Endodermal cell (in vitro differentiated cells): ENCODE measurements at places on chromosomes 4 and X.

DNA sequence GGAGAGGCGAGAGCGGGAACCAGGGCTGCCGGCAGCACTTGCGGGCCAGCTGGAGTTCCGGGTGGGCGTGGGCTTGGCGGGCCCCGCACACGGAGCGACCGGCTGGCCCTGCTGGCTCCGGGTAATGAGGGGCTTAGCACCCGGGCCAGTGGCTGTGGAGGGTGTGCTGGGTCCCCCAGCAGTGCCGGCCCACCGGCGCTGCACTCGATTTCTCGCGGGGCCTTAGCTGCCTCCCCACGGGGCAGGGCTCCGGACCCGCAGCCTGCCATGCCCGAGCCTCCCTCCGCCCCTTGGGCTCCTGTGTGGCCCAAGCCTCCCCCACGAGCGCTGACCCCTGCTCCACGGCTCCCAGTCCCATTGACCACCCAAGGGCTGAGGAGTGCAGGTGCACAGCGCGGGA is 25.2 kb upstream of the KIT start:
- H3K36me3 ChIP-seq = no peaks in the 10 kb centered on the region
- no peak overlapping the region for H3K27ac ChIP-seq
- no peaks in the 10 kb centered on the region for H3K4me1 ChIP-seq
- no peaks in the 10 kb centered on the region for H3K27me3 ChIP-seq
- H3K4me3 ChIP-seq = no peak overlapping the region
- DNase-seq = no peak

DNA sequence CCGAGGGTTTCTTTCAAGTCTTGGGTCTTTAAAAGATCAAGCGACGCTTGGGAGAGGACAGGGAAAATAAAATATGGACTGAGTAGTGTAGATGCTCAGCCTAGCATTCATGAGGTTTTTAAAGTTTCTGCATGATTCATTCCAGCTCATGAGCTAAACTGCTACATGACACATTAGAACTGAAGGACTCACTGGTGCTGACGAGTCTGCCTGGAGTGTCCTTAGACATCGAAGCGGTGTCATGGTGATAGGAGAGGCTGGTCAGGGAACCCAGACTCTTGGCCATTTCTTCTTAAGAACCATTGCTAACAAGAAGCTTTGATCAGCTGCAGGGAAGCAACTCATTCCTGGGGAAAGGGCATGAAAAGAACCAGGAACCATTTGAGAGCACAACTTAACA is 158.6 kb downstream of the TRIML1 start:
- no peaks in the 10 kb centered on the region for H3K27me3 ChIP-seq
- DNase-seq = no peak
- peaks cover 4% of the 10 kb centered on the region for H3K4me1 ChIP-seq
- H3K36me3 ChIP-seq = no peaks in the 10 kb centered on the region
- no peak overlapping the region for H3K4me3 ChIP-seq

DNA sequence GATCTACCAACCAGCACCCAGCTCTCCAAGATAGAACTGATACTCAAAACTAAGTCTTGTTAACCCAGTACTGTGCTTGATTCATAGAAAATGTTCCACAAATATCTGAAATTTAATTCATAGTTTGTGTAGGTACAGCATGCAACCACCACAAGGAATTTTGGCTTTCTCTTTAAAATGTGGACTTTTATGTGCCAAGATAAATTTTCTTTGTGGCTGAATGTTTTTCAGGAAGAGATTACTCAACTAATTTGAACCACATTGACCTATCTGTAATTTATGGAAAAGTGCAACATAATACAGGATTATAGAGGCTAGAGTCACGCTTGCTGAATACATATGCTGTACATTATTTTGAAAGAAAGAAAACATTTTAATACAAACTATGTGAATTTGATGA is 730.8 kb downstream of the IL1RAPL1 start:
- H3K27me3 ChIP-seq = no peaks in the 10 kb centered on the region
- no peak overlapping the region for H3K27ac ChIP-seq
- no peak overlapping the region for H3K4me3 ChIP-seq
- no peak for DNase-seq

GRCh38 chrX:72687396-72687795 is 26.7 kb downstream of the PHKA1 start:
- H3K4me3 ChIP-seq = no peak overlapping the region
- DNase-seq = no peak
- peaks cover 4% of the 10 kb centered on the region for H3K36me3 ChIP-seq

- no peaks in the 10 kb centered on the region for H3K27me3 ChIP-seq
- no peaks in the 10 kb centered on the region for H3K4me1 ChIP-seq
- no peaks in the 10 kb centered on the region for H3K36me3 ChIP-seq
- no peak overlapping the region for H3K27ac ChIP-seq
- no peak overlapping the region for H3K4me3 ChIP-seq
These were observed 324.1 kb upstream of the EMCN start for GRCh38 chr4:100841911-100842310.
